ENCODE measurements at places on chromosomes 3 and 15.

DNA sequence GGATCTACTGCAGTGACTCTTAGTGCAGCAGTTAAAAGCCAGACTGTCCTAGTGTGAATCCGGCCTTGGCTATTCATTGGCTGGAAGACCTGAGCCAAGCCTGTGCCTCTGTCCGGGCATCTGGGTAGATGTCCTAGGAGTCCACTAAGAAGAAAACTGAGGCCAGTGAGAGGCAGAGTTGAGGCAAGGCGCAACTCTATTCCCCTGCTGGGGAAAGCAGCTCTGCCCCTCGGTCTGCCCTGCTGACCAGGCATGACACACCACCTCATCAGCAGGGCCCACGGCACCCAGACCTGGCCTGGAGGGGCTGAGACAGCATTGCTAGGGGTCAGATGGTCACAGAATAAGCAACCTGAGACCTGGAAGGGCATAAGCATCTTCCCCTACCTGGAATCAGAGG lies 46.7 kb upstream of the ABHD2 start:
- DNase-seq, result peak; percentile 36

GRCh38 chr15:43253431-43254403 lies 13.0 kb downstream of the TGM5 start:
- DNase-seq, result peak; percentile 45

- DNase-seq, result no peak
Measured at GRCh38 chr15:40932649-40933516, 3.7 kb downstream of the DLL4 start.

- no peak for DNase-seq
Measured at GRCh38 chr15:93477188-93477587, 388.2 kb upstream of the RGMA start.

- peak; percentile 50 for DNase-seq
Measured at GRCh38 chr3:150495563-150496168, 50.6 kb downstream of the SERP1 start.

GRCh38 chr15:80727196-80727595 lies 32.1 kb downstream of the ABHD17C start:
- no peak for DNase-seq
